ENCODE measurements at places on chromosomes 1 and 21.

DNA sequence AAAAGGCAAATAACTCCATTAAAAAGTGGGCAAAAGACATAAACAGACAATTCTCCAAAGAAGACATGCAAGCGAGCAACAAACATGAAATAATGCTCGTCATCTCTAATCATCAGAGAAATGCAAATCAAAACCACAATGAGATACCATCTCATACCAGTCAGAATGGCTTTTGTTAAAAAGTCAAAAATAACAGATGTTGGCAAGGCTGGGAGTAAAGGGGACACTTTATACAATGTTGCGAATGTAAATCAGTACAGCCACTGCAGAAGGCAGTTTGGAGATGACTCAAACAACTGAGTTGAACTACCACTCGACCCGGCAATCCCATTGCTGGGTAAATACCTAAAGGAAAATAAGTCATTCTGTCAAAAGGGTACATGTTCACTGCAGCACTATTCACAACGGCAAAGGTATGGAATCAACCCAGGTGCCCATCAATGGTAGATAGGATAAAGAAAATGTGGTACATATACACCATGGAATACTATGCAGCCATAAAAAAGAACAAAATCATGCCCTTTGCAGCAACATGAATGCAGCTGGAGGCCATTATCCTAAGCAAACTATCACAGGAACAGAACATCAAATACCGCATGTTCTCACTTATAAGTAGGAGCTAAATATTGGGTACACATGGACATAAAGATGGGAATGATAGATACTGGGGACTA, 25.9 kb downstream of the TSPAN2 start:
- no peak for DNase-seq

DNA sequence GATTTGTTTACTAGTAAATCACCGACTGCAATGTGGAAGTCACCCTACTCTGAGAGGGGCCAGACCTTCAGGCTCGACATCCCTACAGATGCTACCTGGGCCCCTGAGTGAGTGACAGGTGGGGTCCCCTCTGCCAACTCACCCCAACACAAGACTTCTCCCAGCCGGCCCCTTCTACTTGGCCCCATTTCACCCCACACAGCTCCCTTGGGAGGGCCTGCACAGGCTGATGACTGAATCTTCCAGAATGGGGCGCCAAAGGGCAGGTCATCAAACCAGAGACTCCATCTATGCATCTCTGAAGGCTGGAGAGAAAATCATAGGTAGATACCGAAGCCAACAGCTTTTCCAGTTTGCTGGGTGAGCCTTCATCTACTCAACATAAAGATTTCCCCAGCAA, 9.4 kb upstream of the S100A8 start:
- no peak for DNase-seq

DNA sequence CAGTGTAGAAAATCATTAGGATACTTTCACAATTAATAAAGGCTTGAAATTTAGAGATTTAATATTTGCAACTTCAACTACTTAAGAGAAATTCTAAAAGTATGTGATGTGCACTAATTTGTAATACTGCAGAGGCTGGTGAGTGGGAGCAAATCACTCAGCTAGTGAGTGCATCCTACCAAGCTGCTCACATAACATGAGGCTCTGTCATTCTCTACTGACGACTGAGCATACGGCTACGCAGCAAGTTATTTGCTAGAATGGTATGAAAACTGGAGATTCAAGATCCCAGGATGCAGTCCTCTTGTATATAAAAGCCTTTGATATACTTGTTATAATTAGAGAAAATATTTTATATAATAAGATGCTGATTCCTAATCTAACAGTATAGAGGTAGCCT, 90.1 kb downstream of the ATP1B1 start:
- no peak for DNase-seq

- DNase-seq = no peak
Measured at GRCh38 chr1:113298941-113299340, 91.4 kb upstream of the MAGI3 start.

DNA sequence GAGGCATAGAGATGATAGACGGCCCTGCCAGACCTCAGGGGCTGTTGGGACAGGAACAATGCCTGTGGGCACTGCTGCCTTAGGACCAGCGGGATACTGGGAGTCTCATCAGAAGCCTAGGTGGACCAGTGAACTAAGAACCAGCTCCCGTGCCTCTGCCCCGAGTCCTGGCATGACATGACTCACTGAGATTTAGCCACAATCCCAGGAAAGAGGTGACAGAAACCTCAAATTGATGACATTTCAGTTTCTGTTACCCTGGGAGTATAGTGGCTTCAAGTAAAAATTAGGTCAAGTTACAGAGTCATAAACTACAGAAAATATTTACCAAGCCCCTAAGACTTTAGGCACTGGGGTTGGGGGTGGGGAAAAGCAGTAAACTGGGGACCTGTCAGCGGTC, 74.6 kb upstream of the GADD45A start:
- DNase-seq = no peak

DNA sequence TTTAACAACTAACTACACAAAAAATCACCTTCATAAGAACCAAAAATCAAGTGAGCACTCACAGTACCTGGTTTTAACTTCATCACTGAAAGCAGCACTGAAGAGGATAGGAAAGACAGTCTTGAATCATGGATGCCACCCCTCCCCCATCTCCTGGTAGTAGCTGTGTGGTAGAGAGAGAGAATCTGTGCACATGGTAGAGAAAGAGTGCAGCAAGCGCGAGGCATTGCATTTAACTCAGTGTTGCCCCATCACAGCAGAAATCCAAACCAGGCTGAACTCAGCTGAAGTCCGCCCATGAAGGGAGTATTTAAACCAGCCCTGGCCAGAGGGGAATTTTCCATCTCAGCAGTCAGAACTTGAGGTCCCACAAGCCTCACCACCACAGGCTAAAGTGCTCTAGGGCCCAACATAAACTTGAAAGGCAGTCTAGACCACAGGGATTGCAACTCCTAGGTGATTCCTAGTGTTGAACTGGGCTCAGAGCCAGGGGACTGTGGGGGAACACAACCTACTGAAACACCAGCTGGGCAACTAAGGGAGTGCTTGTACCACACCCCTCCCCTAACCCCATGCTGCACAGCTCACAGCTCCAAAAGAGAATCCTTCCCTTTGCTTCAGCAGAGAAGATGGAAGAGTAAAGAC, 38.4 kb downstream of the VAV3 start:
- no peak for DNase-seq

DNA sequence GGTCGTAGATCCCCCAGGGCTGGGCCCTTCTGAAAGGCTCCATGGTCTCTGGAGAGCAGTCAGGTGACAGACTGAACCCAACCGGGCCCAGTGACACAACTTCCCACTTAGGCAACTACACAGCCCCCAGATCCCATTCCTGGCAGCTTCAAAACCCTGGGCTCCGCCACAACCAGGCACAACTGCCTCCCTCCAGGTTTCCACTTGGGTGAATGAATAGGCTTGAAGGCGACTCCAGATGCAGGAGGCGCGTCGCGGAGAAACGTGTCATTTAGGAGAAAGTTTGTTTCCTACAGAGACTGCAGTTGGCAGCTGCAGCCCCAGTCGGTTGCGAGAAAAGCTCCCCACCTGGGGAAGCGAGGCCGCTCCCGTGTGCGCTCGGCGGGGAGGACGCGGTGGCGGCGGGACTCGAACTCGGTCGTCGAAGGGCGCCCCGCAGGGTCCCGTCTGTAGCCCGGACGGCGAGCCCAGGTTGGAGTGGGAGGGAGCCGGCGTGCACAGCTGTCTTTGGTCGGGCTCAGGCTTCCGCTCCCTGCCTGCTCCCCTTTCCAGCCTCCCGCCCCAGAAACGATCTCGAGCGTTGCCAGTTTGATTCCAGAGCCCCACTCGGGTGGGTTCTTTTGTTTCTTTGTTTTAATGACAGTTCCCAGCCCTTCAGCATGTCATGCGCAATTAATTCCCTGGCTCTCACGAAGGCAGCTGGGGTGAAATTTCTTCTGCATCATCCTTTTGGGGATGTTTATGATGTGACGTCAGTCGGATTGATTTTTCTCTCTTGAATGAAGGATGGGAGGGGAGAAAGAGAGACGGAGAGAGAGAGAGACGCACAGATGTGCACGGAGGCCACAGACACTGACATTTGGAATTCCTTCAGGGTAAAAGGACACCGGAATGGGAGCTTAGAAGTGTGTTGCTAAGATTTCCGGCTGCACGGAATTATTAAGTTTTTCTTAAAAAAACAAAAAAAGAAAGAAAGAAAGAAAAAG, 862 bp upstream of the SGIP1 start:
- no peak for DNase-seq

- no peak for DNase-seq
Measured at GRCh38 chr1:8711873-8712412, 105.5 kb downstream of the RERE start.

DNA sequence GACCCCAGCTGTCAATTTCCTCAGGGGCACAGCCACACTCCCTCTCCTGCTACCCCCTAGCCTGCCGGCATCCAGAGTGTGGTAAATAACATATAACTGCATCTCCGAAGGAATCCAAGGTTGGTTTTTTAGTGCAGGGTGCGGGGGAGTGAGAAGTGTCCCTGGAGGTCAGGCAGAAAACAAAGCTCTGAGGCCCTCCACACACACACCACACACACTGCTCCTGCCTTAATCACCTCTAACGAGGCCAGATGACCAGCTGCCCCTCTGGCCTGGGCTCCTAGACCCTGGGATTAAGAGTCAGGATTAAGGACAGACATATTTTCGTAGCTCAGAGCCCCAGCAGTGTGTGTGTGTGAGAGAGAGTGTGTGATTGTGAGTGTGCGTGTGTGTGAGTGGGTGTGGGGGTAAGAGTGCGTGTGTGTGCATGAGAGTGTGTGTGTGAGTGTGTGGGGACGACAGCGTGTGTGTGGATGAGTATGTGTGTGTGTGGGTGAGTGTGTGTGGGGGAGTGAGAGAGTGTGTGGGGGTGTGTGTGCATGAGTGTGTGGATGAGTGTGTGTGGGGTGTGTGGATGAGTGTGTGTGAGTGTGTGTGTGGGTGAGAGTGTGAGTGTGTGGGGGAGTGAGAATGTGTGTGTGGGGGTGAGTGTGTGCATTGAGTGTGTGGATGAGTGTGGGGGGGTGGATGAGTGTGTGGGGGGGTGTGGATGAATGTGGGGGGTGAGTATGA, 14.6 kb downstream of the SDC3 start:
- DNase-seq = no peak

DNA sequence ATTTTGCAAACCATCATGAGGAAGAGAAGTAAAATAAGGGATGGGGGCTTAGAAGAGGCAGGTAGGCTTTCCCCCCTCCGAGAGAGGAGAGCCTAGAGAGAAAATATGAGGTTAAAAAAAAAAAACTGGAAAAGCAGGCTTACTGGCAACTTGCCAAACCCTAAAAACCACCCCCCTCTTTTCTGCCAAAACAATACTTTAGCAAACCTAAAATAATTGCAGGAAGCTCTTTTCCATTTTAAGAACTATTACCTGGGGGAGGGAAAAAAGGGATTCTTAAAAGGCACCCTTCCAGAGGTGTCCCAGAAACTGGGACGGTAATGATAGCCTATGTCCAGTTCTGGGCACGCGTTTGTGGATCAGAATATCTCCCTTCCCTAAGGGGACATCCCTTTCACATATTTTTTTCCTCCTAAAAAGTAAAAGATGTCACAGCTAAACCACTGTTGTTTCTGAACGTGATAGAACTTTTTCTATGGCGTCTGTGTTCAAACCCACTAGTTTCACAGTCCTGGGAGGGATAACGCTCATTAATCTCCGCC, 1.1 kb upstream of the NFIA start:
- DNase-seq = no peak

GRCh38 chr1:149966405-149966804, 29.7 kb upstream of the MTMR11 start:
- DNase-seq = no peak

GRCh38 chr21:46559291-46559983, 45.4 kb downstream of the S100B start:
- DNase-seq = peak; percentile 58
